ENCODE measurements at places on chromosomes 4 and X. TPM values are rescaled to one million over a fixed set of nuclear protein-coding genes. Genes with fewer than 3 reads are reported as not detected.

Gene CT45A10
- not detected for total RNA-seq

Gene AMTN
- total RNA-seq = not detected

Gene CTAG2
- total RNA-seq = not detected

Gene SSX4B
- total RNA-seq = not detected

Gene FAM9B
- total RNA-seq = not detected

Gene TMEM144
- 8.3 TPM for total RNA-seq

Gene ACSL1
- total RNA-seq = 26.2 TPM

Gene LEF1
- total RNA-seq = 0.63 TPM

Gene CEP135
- 15.6 TPM for total RNA-seq

Gene NDST4
- total RNA-seq = not detected

Gene SSX2
- not detected for total RNA-seq

Gene TEX13D
- not detected for total RNA-seq

Gene ASB12
- total RNA-seq = not detected

Gene VEGFD
- total RNA-seq = 1.6 TPM

Data from fibroblast of the aortic adventitia (primary cell).